ENCODE measurements at places on chromosomes 5 and 9.

GRCh38 chr5:10615693-10616092, 51.8 kb downstream of the ANKRD33B start:
- no peak for DNase-seq

DNA sequence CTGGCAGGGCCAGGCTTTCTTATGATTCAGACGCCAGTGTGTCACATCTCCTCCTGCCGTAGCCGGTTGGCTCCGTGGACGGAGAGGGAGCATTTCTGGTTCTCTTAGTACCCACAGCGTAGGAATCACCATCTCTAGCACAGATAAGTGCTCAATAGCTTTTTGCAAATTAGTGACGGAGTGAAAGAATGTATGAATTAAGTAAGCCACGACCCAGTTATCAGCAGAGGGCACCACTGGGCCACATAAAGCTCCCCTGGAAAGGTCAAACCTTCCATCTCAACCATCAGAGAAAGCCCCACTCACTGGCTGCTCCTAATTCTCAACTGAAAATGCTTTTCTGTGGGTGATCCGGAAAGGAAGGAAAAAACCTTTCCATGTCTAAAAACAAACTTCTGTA, 317.0 kb upstream of the ADCY2 start:
- DNase-seq: no peak

DNA sequence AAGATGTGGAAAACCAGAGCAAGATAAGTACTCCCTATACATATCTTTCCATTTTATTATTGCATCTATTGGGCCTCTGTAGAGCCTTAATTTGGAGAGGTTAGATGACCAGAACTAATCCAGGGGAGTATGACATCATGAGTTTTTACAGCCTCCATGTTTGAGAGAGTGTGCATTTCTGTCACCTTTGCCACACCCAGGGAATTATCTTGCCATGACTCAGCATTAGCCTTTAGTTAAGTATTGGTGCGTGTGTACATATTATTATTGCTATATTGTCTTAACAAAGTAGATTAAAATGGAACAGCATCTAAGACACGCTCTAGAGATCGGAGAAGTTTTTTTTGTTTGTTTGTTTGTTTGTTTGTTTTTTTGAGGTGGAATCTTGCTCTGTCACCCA, 27.6 kb downstream of the DIMT1 start:
- no peak for DNase-seq

GRCh38 chr5:127834094-127834531, 130.9 kb downstream of the CCDC192 start:
- no peak for DNase-seq

DNA sequence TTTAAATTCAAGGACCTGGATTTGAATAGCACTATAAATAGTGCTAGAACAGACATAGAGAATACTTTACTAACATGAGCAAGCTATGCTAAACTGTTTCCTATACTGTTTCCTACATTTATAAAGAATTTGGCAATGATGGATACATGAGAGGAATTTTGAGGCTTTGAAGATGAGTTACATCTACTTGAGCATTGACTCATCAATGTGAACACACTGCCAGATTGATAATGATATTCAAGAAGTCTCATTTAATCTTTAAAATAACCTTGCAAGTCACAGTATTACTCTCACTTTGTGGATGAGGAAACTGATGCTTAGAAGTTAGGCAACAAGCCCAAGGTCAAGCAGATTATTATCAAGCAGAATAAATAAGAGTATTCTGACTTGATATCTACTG, 281.9 kb downstream of the DNAH5 start:
- no peak for DNase-seq

GRCh38 chr9:35656831-35657545, 831 bp downstream of the RMRP start:
- no peak for DNase-seq

- no peak for DNase-seq
Measured at GRCh38 chr9:79043916-79044315, 527.8 kb upstream of the TLE4 start.

DNA sequence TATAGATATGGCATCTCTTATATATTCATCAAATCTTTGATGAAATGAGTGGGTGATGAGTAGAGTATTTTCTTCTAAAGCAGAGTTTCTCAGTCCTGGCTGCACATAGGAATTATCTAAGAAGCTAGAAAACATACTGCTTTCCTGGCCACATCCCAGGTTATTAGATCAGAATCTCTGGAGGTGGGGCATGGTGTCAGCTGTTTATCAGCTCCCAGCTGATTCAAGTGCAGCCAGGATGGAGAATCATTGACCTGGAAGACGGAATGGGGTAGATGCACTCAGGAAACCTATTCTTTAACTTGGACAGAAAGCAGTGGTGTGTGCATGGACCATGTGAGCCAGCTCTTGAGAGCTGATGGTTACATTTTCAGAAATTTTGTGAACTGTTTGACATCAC, 108.1 kb upstream of the IL6ST start:
- no peak for DNase-seq

DNA sequence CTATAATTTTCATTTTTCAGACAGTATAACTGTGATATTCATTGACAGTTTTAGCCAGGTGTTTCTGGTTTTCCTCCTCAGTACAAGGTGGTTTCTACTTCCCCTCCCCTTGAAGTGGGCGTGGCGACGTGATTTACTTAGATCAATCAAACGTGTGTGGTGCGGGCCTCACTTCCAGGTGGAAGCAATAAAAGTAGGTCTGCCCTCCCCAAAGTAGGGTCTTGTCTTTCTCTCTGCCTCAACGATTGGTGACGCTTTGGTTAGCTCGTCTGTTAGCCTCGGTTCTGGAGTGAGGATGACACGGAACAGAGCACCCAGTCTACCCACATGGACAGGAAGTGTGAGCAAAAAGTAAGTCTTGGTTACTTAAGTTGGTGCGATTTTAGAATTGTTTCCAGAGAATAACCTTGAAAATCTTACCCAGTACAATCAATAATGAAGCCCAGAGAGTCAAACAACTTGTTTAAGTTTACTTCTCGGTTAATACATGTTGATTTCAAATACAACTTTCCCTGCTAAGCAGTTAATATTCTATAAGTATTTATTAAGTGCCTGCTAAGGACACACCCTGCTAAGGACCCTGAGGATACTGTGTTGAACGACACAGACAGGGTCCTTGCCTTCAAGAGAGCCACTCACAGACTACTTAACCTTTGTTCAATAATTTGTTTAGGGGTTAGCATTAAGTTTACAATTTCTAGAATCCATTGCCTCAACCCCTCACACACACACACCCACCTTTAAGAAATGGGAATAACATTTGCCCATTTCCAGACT, 48.4 kb downstream of the COX7C start:
- DNase-seq: no peak

DNA sequence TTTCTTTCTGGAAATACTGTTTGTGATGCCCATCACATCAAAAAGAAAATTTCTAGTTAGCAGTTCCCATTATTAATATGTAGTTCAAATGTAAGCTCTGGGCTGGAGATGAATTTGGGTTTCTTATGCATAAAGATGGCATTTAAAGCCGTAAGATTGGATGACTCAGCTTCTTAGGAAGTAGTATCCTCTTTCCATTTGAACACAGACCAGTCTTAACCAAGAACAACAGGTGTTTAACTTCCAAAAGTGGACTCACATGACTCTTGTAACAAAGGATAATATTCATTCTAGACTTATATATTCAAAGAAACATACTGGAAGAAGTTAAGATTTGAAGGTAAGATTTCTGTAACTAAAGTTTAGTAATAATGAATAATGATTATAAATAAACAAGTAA, 330.5 kb downstream of the TLR4 start:
- DNase-seq: no peak

GRCh38 chr9:33142535-33142934, 24.6 kb downstream of the B4GALT1 start:
- DNase-seq: no peak

DNA sequence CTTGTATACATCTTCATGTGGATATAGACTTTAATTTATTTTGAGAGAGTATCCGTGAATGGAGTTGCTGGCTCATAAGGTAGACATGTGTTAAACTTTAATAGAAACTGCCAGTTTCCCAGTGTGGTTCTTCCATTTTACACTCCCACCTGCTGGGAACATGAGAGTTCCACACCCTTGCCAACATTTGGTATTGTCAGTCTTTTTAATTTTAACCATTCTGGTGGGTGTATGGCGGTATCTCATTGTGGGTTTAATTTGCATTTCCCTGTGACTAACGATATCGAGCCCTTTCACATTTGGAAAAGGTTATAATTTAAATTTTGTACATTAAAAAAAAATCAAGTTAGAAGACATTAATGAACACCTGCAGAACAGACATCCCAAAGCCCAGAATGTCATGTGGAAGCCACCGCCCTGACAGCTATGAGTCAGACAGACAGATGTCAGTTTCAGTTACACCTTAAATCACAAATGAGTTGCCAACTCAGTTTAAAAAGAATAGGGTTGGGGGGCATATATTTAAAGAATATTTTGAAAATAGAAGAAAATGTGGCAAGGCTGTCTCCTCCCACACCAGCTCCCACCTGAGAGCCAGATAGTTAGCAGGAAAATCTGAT, 36.9 kb downstream of the ANKRD33B start:
- no peak for DNase-seq

DNA sequence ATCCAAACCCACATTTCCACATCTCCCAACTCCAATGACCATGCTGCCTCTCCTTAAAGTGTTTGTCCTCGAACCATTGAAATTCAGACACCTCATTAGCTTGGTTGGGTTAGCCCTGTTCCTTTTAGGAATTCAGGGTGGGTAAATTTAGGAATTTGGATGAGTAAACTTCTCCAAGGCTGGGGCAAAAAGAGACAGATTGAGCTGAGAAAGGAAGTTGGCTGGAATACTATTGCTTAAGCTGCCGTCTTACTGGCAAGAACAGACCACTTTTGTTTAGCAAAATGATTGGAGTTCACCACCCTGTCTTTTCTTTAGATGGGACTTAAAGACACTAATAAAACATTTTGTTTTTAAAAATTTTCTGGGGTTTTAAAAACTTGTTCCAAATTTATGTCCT, 143.6 kb upstream of the GDNF start:
- no peak for DNase-seq

DNA sequence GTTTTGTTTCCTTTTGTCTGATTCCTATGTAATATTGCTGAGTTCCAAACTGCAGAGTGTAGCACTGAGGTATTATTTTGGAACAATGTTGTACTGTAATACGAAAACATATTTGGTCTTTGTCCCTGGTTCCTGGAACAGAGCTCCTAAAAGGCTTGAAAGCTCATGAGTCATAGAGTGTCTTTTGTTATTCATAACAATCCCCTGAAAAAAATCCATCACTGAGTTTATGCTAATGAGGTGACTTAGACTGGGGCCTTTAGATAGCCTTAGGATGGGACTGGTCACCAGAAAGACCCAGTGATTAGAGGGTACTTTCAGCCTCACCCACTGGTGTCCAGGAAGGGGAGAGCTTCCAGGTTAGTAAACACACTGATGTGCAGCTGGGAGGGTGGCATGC, 132.7 kb upstream of the POU5F2 start:
- no peak for DNase-seq

DNA sequence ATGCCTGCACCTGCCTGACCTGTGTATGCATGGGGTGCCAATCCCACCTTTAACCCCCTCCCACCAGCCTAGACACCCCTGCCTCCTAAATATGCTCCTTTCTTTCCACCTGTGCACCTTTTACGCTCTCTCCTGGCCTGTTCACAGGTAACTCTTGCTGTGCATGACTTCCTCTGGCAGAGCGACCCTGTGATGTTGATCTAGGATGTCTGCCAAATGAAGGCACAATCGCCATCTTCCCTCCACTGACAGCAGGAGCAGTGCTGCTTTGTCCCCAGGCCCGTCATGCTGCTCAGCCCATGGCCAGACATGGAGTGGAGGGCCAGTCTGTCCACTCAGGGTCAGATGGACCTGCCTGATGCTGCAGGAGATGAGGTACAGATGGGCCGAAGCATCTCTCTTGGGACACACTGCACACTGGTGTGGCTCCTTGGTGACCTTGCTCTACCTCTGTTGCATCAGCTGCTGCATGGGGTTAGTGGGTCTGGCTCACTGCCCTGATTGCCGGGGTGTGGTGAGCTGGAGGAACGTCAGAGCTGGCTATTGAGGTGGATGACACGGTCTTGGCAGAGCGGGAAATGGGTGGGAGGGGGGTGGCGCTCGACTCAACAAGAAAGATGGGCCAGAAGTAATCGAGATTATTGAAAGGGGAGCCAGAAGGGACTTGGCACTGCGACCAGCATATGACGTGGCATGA, 101.7 kb upstream of the PITX1 start:
- DNase-seq: no peak

DNA sequence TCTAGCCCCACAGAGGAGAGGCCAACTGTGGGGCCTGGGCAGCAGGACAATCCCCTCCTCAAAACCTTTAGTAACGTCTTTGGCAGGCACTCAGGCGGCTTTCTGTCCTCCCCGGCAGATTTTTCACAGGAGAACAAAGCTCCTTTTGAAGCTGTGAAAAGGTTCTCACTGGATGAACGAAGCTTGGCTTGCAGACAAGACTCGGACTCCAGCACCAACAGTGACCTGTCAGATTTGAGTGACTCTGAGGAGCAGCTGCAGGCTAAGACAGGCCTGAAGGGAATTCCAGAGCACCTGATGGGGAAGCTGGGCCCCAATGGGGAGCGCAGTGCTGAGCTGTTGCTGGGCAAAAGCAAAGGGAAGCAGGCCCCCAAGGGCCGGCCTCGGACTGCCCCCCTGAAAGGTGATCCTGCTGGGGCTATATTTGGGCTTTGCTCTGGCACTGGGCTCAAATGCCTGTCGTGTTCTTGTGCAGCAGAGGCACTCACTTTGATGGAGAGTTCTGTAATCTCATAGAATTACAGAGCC, 39.4 kb downstream of the KDM3B start:
- DNase-seq: no peak

- no peak for DNase-seq
Measured at GRCh38 chr9:120440791-120441190, 139.2 kb downstream of the CDK5RAP2 start.

DNA sequence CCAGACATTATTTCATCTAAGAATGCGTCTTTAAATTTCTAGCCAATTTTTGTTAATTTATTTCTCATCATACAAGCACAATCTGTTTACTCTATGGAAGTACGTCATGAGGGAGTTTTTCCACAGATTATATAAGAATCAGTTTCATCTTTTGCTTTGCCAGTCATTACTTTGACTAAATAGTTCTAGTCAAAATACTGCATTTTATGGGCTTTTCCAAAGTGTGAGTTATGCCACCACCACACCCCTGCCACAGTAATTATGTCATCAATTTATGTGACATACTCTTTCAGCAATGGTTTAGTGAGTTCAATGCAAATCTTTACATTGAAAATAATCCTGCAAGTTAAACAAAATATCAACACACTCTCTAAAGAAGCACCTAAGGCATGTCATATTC, 2.0 kb downstream of the RIMOC1 start:
- DNase-seq: no peak

GRCh38 chr9:80125731-80126264, 554.0 kb downstream of the TLE4 start:
- DNase-seq: no peak

- DNase-seq: no peak
Measured at GRCh38 chr9:135926402-135927194, 19.3 kb upstream of the CAMSAP1 start.

- DNase-seq: no peak
Measured at GRCh38 chr5:74167206-74167929, 473.2 kb downstream of the ENC1 start.

GRCh38 chr5:68046445-68046844, 169.1 kb upstream of the PIK3R1 start:
- DNase-seq: no peak

All from stimulated activated CD8-positive, alpha-beta memory T cell treated with anti-CD3 and anti-CD28 coated beads, Interleukin-4, amount 100 ng/mL, for 1 hour (primary cell).